ENCODE measurements at places on chromosomes 7 and 10.

- DNase-seq, result no peak
Observed at GRCh38 chr10:62063795-62064472, 162.4 kb downstream of the ARID5B start.

- no peak for DNase-seq
Observed at GRCh38 chr7:129530795-129531391, 28.6 kb downstream of the SMKR1 start.

- no peak for DNase-seq
Observed at GRCh38 chr7:37718585-37718984, 35.0 kb downstream of the GPR141 start.

GRCh38 chr7:114687238-114687637 is 234.7 kb upstream of the MDFIC start:
- no peak for DNase-seq

DNA sequence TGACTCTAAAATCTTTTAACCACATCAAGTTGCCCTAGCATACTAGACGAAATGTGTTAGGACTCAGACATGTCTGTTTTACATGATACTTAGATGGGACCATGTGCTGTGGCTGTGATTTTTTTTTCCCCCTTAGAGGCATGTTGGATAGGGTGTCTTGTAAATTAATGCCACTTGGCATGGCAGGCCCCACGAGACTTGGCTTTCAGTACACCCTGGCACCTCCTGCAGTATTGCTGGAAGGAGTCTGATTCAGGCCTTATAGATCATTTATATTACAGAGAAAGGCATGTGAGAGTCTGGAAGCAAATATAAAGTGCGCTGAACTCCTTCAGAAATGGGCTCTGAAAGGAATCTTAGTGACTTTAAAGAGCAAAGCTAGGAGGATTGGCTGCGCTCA is 494.1 kb downstream of the SDK1 start:
- no peak for DNase-seq

- no peak for DNase-seq
Observed at GRCh38 chr10:101478956-101479355, 109.1 kb downstream of the POLL start.

- DNase-seq, result no peak
Observed at GRCh38 chr10:47067949-47068940, 157.0 kb downstream of the PTPN20 start.

DNA sequence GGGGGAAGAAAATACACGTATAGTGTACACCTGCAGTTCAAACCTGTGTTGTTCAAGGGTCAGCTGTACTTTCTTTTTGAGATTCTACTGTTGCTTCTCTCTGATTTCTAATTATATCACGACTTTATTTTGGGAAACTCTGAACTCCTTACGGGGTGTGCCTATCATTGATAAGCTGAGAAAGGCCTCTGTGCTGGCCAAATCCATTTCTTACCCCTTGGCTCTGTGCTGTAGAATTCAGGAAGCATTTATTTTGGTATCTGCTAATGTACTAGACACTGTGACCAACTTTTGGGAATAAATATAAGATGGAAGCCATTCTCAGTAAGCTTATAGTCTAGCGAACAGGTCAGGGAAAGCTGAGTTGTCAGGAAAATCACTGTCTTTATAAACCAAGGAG is 26.9 kb upstream of the RPA3 start:
- no peak for DNase-seq

- no peak for DNase-seq
Observed at GRCh38 chr7:40077849-40078248, 56.6 kb downstream of the MPLKIP start.

DNA sequence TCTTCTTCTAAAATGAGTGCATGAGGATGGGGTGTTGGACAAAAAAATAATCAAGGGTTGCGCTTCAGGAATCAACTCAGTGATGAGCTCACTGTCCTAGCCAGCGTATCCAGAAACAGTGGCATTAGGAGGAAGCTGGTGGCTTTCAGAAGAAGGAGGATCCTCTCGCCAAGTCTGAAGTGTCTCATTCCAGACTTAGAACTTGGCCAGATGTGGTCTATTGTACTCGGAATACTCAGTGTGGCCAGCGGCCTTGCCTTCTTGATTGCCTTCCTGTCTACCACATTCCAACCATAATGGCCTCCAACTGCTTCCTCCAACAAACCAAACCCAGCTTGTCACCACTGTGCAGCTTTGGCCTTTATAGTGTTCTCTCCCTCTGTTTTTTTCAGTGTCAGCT is 732.4 kb downstream of the KCNMA1 start:
- no peak for DNase-seq

- no peak for DNase-seq
Observed at GRCh38 chr7:113267271-113267670, 148.9 kb upstream of the SMIM30 start.

DNA sequence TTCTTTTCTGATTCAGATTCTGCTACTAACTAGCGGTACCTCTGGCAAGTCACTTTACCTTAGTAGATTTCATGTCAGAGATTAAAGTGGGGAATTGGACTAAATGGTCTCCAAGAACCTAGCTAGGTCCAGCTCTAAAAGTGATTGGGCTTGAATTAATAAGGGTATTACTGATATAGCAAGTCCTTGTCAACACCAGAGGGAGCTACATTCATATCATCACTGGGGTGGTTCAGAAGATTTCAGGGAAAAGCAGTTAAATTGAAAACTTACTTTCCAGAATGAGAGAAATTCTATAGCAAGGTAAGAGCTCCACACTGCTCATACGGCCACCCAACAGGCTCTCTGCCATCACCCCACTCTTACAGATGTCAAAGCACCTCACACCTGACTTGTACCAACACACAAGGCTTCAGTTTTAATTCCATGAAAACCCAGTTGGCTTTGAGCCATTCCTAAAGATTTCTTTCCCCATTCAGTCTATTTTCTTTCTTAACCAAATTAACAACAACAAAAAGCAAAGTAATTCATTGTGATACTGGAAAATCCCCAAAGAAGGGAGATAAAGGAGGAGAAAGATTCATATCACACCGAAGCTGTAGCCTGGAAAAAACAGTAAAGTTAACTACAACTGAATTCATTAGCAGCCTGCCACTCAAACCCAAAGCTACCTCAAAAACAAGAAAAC is 38.0 kb upstream of the SPOCK2 start:
- no peak for DNase-seq

- no peak for DNase-seq
Observed at GRCh38 chr7:150719960-150720891, 3.8 kb downstream of the GIMAP1 start.

DNA sequence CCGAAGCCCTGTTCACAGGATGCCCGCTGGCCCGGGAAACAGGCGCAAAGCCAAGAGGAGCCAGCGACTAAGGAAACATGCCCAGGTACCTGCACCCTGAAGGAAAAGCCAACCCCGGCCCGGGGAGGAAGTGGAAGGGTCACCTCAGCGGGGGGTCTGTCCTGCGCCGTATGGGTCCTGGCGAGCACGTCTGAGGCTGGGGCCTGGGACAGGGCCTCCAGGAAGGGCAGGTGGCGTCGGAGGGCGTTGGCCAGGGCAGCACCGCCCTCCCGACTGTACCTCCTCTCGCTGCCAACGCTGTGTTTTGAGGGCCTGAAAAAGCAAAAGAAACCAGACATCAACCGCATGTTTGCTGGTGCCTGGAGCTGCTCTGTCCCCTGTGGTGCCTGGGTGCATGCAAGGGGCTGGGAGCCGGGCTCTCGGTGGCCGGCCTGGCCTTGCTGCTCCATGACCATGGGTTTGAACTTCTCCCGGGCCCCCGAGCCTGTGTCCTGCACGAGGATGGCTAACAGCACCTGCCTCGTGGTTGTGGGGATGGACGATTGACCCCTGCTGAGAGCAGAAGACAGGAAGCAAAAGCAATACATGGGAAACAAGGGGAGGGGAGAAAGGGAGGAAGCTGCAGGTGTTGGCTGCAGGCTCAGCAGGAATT is 395.3 kb downstream of the PTPRN2 start:
- no peak for DNase-seq

DNA sequence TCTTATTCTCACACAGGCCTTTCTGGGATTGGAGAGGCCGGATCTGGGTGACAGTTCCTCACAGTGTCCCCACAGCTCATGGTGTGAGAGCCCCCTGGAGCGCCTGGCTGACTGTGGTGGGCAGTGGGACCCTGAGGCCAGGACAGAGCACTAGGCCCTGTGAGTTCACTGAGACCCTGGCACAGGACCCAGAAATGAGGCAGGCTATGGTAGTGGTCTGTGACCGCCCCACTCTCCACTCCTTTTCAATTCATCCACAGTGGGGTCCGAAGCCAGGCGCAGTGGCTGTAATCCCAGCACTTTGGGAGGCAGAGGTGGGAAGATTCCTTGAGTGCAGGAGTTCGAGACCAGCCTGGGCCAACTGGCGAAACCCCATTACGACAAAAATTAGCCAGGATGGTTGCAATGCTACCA is 95.9 kb upstream of the TNRC18 start:
- no peak for DNase-seq

Measured in left lobe of liver (tissue), 2 donors.